CD8-positive, alpha-beta memory T cell (primary cell): ENCODE measurements at places on chromosomes 7 and 10. TPM values are rescaled to one million over a fixed set of nuclear protein-coding genes. Genes with fewer than 3 reads are reported as not detected.

WIPF3 gene
- not detected for polyA plus RNA-seq

SPDYE9 gene
- 0.16 TPM for polyA plus RNA-seq

GOLGA7B gene
- 0.62 TPM for polyA plus RNA-seq

OR2A42 gene
- polyA plus RNA-seq: not detected

ZNF777 gene
- 3.7 TPM for polyA plus RNA-seq

GNGT1 gene
- polyA plus RNA-seq: not detected

ERVW-1 gene
- not detected for polyA plus RNA-seq

BLNK gene
- not detected for polyA plus RNA-seq

HTRA1 gene
- 0.56 TPM for polyA plus RNA-seq

SEC24C gene
- polyA plus RNA-seq: 70.3 TPM

PCDH15 gene
- polyA plus RNA-seq: not detected

FXYD4 gene
- not detected for polyA plus RNA-seq

RADIL gene
- polyA plus RNA-seq: not detected

MRLN gene
- not detected for polyA plus RNA-seq

EPHA1 gene
- polyA plus RNA-seq: 4.6 TPM

GDF2 gene
- polyA plus RNA-seq: not detected

BAMBI gene
- polyA plus RNA-seq: 0.56 TPM

CHAT gene
- not detected for polyA plus RNA-seq

CALHM3 gene
- not detected for polyA plus RNA-seq

PDE1C gene
- not detected for polyA plus RNA-seq

PAX4 gene
- not detected for polyA plus RNA-seq

FOXI2 gene
- polyA plus RNA-seq: not detected

SPDYE6 gene
- 0.89 TPM for polyA plus RNA-seq

NPTX2 gene
- polyA plus RNA-seq: 0.16 TPM

PCGF5 gene
- polyA plus RNA-seq: 68.4 TPM

CFAP43 gene
- polyA plus RNA-seq: not detected

KCND2 gene
- not detected for polyA plus RNA-seq

KLLN gene
- polyA plus RNA-seq: 0.39 TPM

ADCY1 gene
- not detected for polyA plus RNA-seq

SPAM1 gene
- polyA plus RNA-seq: not detected

NUTM2A gene
- polyA plus RNA-seq: not detected

HYCC1 gene
- 11.7 TPM for polyA plus RNA-seq

PLEKHS1 gene
- not detected for polyA plus RNA-seq

CYP26C1 gene
- polyA plus RNA-seq: not detected

FGL2 gene
- 4.1 TPM for polyA plus RNA-seq

TMEM225B gene
- 1.5 TPM for polyA plus RNA-seq

HOGA1 gene
- not detected for polyA plus RNA-seq

DPYSL4 gene
- not detected for polyA plus RNA-seq

MYO3A gene
- polyA plus RNA-seq: not detected

ATOH7 gene
- not detected for polyA plus RNA-seq

PFKFB3 gene
- 7.4 TPM for polyA plus RNA-seq

ZSCAN25 gene
- polyA plus RNA-seq: 13.0 TPM

CLRN3 gene
- polyA plus RNA-seq: not detected

PILRA gene
- 0.37 TPM for polyA plus RNA-seq

LIPA gene
- polyA plus RNA-seq: 98.0 TPM

STEAP1 gene
- not detected for polyA plus RNA-seq

TMEM184A gene
- polyA plus RNA-seq: not detected
